ENCODE measurements at places on chromosomes 4 and X. TPM values are rescaled to one million over a fixed set of nuclear protein-coding genes. Genes with fewer than 3 reads are reported as not detected.

Gene PROM1
- total RNA-seq, result not detected

Gene RASSF6
- 35.3 TPM for total RNA-seq

Gene PCSK1N
- 36.4 TPM for total RNA-seq

Gene SMPX
- total RNA-seq, result not detected

Gene UGT2B15
- total RNA-seq, result not detected

Gene ASB12
- total RNA-seq, result not detected

GRCh38 chr4:169258141-169258540 is 12.6 kb downstream of the SH3RF1 start:
- DNase-seq, result no peak

GRCh38 chr4:104532677-104533076 is 38.0 kb upstream of the CXXC4 start:
- no peak for DNase-seq

DNA sequence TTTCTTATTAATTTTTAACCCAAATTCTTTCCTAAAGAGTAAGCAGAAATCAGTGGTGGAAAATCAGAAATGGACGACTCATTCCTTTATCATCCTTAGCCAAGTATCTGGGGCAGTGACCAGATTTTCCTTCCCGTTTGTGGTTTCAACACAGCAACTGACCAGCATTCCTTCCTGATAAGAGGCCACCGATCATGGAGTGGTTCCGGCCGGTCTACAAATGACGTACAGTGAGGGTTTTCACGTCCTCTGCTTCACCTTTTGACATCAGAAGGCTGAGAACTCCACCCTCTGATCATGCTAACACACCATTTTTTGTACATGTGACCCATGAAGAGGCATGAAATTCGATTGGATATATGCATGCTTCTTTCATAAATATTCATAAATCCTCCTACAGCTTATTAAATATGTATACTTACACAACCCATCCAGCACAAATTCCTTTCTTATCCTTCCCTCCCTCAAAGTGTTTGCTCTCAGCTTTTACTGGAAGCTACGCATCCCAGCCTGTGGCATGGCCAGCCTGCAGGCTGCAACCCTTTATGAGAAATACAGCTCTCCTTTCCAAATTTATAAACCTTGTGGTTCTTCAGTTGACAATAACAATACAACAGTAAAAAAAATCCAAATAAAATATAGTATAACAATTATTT is 173.0 kb upstream of the CASK start:
- DNase-seq, result peak; percentile 76

- no peak for DNase-seq
Observed at GRCh38 chr4:7167706-7168105, 24.6 kb upstream of the SORCS2 start.

DNA sequence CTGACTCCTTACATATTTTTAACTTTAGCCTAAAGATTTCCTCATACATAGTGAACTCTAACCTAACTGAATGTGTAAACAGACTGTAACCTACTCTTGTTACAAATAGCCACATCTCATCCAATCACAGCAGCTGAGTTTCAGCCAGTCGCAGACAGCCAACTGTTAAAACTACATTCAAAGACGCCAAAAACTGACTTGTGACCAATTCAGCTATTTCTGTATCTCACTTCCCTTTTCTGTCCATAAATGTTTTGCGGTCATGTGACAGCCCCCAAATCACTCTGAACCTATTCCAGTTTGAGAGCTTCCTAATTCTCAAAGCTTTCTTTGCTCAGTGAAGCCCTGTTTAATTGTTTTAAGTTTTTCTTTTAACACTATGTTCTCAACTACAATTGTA is 2731.9 kb downstream of the ARAP2 start:
- no peak for DNase-seq

DNA sequence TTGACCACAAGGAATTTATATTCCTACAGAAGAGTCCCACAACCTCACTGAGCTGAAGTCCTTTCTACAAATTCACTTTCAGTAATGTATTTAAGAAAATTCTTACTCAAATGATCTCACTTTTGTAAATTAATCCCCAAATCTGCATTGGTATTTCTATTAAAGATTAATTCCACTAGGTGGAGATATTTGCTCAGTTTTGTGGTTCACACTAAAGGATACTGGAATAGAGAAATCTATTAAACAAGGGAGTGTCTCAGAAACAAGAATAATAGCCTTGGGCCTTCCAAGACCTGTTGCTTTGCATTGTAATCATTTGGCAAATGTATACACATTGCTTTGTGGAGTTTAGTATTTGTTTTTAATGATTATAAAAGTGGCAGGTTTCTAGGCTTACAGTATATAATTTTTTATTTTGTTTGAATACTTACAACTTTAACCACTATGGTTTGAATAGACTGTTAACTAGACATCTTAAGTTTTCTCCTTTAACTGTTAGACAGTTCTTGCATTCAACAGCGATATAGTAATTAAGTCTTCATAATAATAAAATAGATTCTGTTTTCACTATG is 25.9 kb downstream of the CFAP299 start:
- peak; percentile 28 for DNase-seq

- peak; percentile 99 for DNase-seq
Observed at GRCh38 chr4:173252024-173252935, 81.9 kb downstream of the HMGB2 start.

GRCh38 chrX:141469469-141469868 is 115.1 kb downstream of the SPANXA1 start:
- DNase-seq, result peak; percentile 14

DNA sequence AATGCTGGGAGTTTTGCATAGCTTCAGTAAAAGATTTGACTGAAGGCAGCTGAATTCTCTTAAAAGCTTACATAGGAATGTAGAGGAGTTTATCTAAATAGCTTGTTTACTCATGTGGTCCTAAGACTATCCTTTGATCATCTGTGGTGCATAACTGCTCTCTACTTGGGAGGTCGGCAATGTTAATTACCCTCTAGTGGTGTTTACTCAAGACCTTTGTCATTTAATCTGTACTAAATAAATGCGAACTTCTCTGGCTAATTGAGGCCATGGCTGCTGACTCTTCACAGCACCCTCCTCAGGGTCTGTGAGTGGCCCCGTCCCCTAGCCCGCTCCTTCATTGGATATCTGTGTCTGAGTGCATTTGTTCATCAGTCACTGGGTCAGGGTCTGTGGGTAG is 13.8 kb upstream of the TMEM33 start:
- DNase-seq, result no peak

DNA sequence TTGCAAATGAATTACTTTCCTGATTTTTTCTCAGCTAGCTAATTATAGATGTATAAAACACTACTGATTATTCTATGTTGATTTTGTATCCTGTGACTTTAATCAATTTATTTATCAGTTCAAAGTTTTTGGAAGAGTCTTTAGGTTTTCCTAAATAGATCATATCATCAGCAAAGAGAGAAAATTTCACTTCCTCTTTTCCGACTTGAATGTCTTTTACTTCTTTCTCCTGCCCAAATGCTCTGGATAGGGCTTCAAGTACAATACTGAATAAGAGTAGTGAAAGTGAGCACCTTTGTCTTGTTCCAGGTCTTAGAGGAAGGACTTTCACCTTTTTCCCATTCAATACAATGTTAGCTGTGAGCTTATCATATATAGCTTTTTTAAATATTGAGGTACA is 417.9 kb downstream of the PDGFC start:
- no peak for DNase-seq

DNA sequence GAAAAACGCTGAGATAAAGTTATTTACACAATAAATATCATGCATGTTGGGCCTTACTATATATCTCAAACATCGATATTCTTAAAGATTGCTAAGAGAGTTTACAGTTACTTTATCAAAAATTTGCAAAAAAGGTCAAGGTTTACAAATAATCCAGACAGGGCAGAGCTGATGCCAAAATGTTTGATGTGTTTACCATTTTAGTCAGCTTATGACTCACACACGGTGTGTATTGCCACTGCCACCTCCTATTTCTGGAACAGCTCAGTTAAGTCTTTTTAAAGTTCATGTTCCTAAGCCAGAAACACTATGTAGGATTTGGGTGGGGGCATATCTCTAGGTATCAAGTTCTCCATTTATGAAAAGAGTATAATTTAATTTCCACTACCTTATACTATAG is 580.6 kb downstream of the INPP4B start:
- peak; percentile 50 for DNase-seq

- DNase-seq, result no peak
Observed at GRCh38 chrX:30831082-30831481, 58.0 kb downstream of the TAB3 start.

DNA sequence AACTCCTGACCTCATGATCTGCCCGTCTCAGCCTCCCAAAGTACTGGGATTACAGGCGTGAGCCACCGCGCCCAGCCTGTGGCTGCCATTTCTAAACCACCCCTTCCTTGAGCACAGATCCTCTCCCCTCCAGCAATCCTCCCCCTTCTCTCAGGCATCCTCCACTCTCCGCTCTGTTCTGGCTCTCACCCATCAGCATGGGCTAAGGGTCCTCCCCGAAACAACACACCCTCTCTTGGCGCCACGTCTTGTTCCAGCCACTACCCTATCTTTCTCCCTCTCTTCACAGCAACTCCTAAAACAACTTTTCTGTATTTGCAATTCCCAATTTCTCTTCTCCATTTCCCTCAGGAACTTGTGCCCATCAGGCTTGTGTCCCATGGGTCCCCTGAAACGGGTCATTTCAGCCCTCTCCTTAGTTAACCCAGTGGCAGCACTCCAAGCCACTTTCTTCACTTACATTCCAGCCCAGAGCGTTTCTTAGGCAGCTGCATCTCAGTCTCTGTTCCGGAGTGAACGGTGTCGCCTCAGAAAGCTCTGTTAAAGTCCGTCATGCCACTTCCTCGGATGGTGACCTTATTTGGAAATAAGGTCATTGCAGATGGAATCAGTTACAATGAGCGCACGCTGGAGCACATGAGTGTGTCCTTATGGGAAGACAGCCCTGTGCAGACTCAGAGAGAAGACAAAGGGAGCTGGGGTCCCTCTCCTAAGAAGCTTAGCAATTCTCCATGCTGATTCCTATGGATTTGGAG is 28.3 kb upstream of the CLDN24 start:
- DNase-seq, result no peak

DNA sequence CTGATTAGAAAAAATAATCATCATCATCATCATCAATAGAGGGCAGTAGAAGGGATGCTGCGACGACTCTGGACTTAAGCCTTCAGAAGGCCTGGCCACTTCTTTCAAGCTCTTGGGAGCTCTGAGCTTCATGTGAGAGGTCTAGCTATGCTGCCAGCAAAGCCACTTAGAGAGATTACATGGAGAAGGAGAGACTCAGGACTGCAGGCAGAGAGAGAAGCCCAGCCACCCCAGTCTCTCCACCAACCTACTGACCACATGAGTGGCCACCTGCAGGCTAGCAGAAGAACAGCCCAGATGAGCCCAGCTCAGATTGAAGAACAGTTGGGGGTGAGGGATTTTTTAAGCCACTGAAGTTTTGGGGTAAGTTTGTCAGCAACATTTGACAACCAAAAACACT is 17.1 kb upstream of the TMEM150C start:
- DNase-seq, result no peak

DNA sequence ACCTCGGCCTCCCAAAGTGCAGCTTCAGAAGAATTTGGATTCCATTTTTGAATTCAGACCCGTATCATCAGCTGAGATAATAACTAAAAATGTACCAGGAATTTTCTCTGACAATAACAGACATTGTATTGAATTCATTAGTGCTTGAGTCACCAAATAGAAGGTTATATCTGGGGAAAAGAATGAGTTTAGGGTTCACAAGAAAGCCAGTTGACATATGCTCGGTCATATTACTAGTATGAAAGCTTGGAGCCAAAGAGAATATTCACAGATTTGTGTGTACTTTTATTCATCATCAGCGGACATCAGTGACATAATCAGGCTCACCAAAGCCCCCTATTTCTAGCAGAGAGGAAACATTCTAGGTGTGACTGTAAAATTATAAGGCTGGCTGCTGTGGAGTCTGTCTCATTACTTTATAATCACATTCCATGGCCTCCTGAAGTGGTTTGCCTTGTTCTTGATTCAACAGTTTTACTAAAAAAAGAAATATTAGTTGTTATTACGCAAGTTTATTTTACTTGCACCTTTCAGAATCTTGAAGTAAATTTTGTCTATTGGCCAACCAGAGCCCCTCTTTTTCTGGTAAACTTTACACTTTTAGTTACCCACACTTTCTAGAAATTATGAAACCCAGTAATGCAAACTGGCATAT is 14.6 kb upstream of the DCTD start:
- no peak for DNase-seq

DNA sequence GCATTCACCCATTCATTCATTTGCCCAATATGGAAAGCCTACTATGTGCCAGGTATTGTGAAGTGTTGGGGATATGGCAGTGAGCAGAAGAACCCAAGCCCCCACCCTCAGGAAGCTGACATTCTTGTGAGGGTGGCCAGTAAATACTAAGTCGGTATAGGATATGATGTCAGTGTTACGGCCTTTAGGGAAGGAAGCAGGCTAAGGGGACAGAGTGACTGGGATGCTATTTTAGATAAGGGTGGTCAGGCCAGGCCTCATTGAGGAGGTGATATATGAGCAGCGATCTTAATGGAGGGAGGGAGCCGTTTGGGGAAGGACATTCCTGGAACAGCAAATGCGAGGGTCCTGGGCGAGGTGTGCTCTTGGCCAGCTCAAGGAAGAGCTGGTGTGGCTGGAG is 2.0 kb downstream of the ATP6AP1 start:
- no peak for DNase-seq

DNA sequence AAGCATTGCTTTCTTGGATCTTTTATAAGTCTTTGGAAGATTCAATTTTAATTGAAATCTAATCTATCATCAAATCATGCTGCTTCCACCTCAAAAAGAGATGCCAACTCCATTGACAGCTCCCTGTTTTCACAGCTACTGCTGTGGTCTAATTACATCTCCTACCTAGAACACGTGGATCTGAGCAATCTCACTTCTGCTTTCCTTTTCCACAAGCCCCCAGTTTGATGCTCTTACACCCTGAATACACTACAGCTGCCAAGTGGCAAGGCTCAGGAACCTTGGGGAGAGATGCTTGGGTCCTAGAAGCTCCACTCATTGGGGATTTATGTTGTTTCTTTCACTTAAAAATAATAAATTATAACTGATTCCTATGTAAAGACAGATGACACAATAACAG is 172.0 kb downstream of the CFAP299 start:
- no peak for DNase-seq

- DNase-seq, result peak; percentile 48
Observed at GRCh38 chrX:101595739-101596419, 21.9 kb downstream of the ARMCX6 start.

GRCh38 chr4:128394778-128395177 is 107.2 kb upstream of the PGRMC2 start:
- DNase-seq, result peak; percentile 25

DNA sequence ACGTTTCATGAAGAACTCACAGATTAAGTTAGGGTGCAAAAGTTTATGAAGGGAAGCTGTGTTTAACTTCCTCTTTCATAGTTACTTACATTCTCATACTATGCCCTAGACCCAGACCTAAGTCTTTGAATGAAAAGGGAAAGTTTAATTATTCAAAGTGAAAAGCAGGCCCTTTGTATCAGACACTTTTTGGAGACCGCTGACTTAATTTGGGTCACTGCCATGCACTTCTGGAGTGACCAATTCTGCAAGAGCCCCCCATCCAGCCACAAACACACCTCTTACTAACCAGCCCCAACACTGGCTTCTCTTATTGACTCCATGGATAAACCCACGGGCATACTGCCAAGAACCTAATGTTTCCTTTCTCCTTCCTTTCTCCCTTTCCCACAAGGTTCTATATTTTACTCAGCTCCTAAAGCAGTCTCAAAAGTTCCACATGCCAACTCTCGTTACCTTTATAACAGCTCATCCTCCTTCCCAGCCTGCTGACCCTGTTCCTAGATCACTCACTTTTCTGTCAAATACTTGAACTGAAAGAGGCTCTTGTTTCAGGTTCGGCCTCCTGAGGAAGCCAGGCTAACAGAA is 34.5 kb downstream of the ABCE1 start:
- DNase-seq, result no peak

- no peak for DNase-seq
Observed at GRCh38 chr4:40349561-40350198, 14.5 kb downstream of the CHRNA9 start.
